NCI-H1105 treated with DMSO at 0.1 percent for 48 hours (cell line): ENCODE measurements at places on chromosomes 16 and 17.

DNA sequence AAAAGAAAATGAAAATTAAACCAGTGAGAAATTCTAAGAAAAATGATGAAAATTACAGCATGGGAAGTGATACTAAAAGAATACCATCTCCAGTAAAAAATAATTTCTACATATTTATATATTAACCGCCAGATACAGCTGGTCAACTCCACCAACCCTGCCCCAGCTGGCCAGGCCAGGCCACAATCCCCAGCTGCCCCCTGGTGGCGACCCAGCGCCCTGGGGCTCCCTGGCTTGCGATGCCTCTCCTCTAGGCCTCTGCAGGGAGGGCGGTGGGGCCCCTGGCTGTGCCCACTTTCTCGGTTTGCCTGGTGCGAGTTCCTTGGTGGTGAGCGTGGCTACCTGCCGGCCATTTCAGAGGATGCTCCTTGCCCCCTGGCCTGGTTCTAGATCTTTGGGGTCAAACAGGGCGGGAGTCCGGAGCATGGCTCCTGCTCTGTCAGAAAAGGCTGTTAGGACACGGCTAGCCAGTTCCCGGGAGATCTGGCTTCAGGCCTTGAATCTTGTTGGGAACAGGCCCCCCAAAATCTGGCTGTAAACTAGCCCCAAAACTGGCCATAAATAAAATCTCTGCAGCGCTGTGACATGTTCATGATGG lies 14.5 kb downstream of the GLIS2 start:
- DNase-seq, result no peak

DNA sequence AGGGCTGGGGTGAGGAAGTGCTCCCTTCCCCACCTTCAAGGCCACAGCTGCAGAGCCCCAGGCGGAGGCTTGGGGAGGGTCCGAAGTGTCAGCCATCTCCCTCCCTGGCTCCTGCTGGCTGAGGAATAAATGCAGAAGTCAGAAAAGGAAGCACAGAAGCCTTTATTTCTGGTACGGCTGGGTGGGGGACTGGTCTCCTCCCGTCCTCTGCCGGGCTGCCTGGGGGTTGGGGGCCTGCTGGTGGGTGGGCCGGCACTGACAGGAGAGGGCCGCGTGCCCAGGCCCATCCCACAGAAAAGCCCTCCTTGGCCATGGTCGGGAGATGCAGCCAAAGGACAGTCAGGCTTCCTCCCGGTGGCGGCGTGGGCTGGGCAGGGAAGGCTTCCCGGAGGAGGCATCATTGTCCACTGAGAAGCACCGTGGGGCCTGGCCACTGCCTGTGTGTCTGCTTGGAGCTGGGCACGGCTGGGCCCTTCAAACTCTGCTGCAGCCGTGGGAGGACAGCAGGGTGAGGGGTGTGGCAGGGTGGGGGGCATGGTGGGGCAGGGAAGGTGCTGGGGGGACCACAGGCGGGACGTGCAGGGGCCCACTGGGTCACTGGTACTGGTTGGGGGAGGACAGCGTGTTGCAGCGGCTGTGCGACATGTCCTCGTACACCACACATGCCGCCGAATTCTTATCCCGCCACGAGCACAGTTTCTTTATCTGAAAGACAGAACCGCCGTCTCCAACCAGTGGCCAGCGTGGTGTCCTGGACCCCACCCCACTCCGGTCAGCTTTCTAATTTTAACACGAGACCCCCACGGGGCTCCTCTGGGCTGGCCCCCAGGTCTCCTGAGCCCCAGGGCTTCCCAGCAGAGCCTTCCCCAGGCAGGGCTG lies 2.4 kb downstream of the CD7 start:
- DNase-seq, result no peak

DNA sequence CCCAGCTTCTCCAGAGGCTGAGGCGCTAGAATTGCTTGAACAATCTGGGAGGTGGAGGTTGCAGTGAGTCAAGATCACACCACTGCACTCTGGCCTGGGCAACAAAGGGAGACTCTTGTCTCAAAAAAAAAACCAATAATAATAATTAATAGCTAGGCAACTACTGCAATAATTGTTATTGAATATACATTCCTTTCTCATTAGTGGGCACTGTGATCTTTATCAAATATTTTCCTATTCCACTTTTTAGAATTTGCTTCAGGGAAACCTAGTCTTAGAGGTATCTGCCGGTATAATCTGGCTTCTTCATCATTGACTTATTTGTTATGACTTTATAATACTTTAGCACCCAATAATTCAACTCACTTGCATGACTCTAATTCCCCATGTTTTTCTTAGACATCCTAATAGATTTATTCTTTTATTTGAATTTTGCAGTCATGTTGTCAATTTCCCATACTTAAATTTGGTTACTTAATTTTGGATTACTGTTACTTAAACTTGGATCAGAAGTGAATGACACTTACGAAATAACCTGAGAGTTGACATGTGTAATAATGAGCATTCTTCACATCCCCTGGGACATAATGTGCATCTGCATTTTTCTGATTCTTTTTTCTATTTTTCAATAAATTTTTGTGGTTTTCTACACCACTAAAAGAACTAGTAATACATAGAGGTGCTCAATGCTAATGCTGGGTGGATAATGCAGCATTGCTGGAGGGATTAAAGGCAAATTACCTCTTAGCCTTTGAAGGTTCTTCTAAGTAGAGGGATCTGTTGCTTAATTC lies 25.0 kb upstream of the KCNJ16 start:
- no peak for DNase-seq

DNA sequence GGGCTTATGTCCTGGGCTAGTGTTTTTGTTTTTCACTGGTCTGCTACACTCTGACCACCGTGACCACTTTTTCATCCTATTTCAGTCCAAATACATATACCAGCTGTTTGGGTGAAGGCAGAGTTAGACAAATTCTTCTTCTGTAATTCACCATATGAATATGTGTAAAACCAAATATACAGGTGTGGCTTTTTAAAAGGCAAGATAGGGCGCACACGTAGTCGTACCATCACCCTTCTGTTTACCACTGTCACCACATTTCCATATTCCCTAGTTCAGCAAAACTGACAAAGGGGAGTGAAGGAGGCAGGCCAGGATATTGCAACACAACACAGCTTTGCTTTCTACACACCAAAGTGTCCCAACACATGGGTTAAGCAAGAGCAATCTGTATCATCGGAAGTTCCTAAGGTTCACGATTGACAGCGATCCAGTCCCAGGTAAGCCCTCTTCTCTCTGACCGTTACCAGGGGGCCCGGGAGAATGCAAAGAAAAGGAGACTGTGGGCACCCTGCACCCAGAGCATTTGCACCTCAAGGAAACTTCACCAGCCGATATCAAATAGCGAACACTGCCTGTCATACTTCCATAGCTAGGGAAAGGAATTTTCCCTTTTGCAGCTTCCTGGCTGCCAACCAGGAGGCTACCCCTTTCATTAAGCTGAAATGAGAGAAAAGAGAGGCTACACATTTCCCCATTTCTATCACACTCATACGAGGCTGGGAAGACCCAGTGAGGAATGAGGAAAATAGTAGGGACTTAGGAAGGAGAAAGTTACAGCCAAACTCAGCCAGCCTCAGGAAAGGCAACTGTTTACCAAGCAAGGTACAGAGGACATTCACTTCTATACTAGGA lies 23.1 kb downstream of the CREBBP start:
- DNase-seq, result no peak

DNA sequence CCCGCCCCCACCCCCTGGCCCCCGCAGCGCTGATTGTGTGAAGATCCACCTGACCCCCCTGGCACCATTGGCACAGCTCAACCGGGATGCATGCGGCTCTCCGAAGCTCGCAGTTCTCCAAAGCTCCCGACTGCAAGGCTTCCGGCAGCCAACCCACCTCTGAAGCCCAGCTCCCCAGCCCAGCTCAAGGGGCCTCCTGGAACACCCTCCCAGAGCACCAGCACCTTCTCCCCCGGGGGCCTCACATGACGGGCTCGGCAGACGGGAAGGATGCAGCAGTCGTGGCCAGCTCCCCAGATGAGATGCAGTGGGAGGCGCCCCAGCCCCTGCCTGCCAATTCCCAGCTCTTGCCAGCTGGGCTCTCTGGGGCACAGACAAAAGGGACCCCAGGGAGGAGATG lies 215.3 kb downstream of the ZNF423 start:
- no peak for DNase-seq

DNA sequence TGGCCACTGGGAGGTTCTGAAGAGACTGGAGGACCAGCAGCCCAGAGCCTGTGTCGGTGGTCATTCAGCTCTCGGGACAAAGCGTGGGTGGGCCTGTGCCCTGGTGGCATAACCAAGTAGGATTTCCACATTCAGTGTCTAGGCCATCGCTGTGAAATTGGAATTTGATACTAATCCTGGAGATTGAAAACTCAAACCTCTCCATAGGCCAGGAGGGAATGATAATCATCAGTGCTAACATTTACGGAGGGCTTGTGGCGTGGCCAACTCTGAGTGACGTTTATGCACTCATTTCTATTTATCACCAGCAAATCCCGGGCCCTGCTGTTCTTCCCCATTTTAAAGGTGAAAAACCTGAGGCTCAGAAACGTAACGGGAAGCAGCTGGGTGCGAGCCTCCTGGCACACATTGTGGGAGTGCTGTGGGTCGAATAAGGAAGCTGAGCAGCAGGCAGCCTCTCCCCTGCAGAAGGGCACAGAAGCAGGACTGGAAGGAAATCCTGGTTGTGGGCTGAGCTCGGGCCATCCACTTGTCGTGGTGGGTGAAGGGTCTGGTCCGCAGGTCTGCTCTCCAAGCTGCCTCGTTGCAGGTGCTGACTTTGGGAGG lies 33.1 kb downstream of the RAI1 start:
- DNase-seq, result no peak

DNA sequence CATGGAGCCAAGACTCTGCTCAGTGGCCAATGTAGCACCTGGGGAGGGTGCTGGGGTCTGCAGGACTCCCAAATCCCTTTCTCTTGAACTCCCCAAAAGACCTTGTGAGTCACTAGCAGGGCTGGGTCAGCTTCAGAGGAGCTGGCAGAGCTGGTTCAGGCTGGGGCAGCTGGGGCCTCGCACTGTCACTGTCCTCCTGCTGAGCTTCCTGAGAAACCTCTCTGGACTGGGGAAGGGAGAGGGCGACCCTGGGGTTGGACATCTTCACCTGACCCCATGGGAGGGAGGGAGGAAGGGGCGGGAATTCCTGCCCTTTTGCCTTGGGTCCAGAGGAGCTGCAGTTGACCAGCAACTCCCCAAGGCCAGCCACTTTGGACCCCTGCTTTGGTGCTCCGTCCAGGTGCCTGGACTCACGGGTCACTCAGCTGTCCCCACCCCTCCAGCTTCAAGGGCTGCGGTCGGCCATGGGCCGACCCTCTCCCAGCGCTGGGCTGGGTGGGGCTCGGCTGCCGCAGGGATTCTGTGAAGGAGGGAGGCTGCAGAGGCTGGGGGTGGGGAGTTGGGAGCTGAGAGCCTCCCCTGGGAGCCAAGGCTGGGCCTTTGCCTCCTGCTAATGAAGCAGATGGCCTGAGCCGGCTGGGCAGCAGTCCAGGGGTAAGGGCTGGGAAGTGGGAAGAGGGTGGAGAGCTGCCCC lies 9.2 kb downstream of the FMNL1 start:
- DNase-seq, result no peak

GRCh38 chr17:62675260-62675659 lies 47.8 kb downstream of the MRC2 start:
- no peak for DNase-seq

DNA sequence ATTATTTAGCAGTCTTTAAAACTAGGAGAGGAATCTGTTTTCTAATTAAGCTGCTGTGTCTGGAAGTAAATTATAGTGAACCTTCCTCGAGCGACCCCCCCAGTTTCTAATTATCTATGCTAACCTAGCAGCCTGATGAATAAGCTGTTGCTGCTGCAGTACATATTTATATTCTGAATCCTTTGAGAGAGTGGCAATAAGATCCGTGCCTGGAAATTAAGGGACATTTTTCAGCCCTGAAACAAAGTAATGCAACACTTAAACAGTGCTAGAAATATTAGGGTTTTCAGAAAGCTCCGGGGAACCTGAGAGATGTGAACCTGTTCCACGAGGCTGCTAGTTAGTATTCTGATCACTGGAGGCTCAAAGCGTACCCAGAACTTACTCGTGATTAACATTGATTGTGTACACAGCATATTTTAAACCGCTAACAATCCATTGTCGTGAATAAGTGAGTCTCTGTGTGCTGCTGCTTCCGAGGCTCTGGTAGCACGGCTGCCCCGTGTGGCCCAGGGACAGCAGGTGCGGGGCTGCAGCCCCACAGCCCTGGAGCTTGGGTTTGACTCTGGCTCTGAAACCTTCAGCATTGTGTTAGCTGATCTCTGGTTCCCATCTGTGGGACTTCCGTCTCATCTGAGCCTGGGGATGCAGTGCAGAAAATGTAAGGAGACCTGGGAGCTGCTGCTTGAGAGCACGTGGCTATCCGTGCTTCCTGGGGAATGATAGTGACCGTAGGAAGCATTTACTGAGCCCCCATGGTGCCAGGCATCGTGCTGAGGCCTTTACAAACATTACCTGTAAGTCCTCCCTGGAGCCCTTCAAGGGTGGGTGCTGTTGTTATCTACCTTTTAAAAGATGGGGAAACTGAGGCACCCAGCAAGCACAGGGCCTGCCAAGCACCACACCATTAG lies 190.9 kb upstream of the CHMP6 start:
- DNase-seq, result no peak

- DNase-seq, result no peak
Observed at GRCh38 chr17:8365143-8365542, 11.4 kb downstream of the KRABD2 start.

DNA sequence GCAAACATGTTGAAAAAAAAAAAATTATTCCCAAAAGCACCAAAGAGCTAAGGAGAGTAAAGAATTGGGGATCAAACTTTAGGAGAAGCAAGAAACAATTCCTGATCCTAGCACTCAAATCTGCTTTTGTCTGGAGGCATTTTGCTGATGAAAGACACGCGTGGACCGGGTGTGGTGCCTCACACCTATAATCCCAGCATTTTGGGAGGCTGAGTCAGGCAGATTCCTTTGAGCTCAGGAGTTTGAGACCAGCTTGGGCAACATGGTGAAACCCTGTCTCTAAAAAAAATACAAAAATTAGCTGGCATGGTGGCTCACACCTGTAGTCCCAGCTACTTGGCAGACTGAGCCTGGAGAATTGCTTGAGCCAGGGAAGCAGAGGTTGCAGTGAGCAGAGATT lies 35.4 kb downstream of the ZFP90 start:
- no peak for DNase-seq

DNA sequence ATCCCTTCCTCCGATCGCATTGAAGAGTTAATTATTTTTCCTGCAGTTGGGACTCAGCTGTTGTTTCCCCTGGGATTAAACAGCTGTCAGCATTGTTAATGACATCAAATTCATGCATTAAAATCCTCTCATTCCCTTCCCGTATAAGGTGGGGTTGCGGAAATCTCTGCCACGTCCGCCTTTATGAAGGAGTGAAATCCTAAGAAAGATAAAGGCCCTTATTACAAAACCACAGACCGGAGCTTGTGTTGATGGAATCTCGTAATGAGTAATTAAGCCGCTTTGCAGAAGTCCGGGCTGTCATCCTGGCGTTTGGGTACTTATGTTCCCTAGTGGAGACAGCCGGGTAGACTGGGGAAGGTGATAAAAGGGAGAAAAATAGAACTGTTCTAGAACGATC lies 627.6 kb downstream of the MAF start:
- DNase-seq, result peak; percentile 87

DNA sequence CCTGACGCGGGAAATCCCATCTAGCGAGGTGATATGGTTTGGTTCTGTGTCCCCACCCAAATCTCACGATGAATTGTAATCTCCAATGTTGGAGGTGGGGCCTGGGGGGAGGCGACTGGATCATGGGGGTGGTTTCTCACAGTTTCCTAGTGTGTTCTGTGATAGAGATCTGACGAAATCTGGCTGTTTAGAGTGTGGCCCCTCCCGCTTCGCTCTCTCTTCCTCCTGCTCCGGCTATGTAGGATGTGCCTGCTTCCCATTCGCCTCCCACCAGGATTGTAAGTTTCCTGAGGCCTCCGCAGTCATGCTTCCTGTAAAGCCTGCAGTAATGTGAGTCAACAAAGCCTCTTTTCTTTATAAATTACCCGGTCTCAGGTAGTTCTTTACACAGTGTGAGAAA lies 31.6 kb downstream of the IFT140 start:
- DNase-seq, result no peak
